ENCODE measurements at places on chromosomes 7 and 10.

GRCh38 chr7:125871431-125871830, 941.8 kb upstream of the POT1 start:
- no peak for DNase-seq

GRCh38 chr10:116785867-116786266, 43.5 kb upstream of the HSPA12A start:
- no peak for DNase-seq

- no peak for DNase-seq
Observed at GRCh38 chr7:136067277-136067676, 90.1 kb upstream of the MTPN start.

DNA sequence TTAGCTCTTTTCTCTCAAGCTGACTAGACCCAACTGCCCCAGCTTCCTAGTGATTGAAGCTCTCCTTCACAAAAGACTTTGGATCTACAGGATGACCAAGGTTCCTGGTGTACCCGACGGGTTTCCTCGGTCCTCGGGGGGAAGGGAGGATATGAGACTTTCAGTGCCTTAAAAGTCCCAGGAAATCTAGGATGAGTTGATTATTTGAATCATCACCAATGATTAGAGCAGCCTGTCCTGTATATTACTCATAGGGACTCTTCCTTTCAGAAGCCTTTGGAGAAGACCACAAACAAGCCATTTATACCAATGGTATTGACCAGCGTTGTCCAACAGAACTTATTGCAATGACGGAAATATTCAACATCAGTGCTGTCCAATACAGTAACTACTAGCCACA, 6.1 kb upstream of the ACTA2 start:
- DNase-seq = no peak

DNA sequence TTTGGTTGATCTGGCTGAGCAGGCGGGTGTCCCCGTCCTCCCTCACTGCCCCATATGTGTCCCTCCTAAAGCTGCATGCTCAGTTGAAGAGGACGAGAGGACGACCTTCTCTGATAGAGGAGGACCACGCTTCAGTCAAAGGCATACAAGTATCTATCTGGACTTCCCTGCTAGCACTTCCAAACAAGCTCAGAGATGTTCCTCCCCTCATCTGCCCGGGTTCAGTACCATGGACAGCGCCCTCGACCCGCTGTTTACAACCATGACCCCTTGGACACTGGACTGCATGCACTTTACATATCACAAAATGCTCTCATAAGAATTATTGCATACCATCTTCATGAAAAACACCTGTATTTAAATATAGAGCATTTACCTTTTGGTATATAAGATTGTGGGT, 26.9 kb upstream of the TRIM56 start:
- no peak for DNase-seq

- DNase-seq = no peak
Observed at GRCh38 chr10:132535065-132535651, 2.4 kb upstream of the INPP5A start.

- DNase-seq = no peak
Observed at GRCh38 chr7:131604841-131605279, 48.4 kb upstream of the PODXL start.

- DNase-seq = no peak
Observed at GRCh38 chr10:61834519-61834918, 67.0 kb upstream of the ARID5B start.

- DNase-seq = no peak
Observed at GRCh38 chr10:62862447-62862846, 46.3 kb upstream of the EGR2 start.

DNA sequence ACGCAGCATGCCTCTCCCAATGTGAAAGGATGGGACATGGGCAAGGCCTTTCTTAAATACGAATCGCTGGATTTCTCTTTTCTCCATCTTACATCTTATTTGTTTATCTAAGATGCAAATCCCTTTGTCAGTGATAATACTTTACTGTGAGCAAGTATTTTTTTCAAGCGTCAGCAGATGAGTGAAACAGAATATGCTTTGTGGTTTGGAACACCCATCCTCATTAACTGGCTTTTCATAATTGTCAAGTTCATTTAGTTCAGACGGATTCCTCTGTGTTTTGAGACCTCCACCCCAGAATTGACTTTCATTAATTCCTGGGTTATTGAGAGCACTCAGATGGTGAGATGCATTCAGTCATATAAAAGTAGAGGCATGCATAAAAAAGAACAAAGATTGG, 149.8 kb downstream of the NSUN6 start:
- DNase-seq = no peak

- no peak for DNase-seq
Observed at GRCh38 chr7:121102619-121103018, 114.1 kb downstream of the CPED1 start.

- no peak for DNase-seq
Observed at GRCh38 chr10:68598978-68599770, 39.0 kb downstream of the TET1 start.

DNA sequence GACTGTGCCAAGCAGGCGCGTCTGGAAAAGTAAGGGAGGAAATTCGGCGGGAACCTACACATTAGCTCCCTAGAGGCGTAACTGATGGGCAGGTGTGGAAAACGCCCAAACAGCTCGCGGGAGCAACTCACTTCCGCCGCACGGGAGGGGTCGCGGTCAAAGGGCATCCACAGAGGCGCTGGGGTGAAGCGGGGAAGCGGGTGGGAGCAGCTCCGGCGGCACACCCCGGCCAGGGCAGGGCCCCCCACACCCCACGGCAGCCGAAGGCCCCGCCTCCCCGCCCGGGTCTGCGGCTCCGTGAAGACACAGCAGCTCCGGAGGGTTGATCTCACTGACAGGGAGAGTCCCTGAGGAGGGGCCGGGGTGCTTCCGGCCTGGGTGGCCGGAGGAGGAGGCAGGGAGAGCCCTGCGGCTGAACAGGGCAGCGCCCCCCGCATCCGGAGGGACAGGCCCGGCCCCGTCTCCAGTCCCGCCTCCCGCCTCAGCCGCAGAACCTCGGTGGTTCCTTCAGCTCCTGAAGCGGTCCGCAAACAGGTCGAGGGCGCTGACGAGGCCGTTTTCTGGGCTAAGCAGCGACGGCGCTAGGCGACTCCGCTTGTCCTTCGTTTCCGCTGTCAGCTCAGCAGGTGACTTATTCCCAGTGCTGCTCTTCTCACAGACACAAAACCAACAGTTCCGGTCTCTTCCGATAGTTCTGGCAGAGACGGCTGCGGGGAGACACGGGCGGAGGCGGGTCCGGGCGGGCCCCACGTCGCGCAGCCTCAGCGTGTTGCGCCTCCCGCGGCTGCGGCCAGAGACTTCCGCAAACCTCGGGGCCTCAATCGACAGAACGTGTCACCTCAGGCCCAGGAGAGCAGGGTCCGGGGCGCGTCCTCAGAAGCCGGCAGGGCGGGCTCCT, 276.1 kb downstream of the DNAJB6 start:
- DNase-seq = peak; percentile 32

- DNase-seq = no peak
Observed at GRCh38 chr7:77461842-77462241, 45.7 kb upstream of the GSAP start.

- DNase-seq = no peak
Observed at GRCh38 chr10:63467841-63468240, 2.1 kb upstream of the JMJD1C start.

- no peak for DNase-seq
Observed at GRCh38 chr7:91288208-91288824, 24.1 kb downstream of the FZD1 start.

DNA sequence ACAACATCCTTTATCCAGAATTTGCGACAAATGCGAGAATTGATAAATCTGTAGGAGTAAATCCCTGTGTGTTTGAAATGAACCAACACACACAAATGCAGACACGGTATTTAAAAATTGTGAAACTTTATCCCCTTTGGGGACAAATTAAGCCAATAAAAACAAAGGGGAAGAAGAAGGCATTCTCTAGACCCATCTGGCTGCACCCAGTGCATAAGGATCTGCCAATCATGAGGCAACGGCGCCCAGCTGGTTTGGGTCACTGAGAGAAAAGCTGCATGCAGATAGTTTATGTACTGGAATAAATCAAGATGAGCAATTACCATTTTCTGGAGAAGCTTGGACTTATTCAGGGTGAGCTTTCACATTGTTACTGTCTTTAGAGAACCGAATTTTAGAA, 45.7 kb downstream of the VAX1 start:
- no peak for DNase-seq

DNA sequence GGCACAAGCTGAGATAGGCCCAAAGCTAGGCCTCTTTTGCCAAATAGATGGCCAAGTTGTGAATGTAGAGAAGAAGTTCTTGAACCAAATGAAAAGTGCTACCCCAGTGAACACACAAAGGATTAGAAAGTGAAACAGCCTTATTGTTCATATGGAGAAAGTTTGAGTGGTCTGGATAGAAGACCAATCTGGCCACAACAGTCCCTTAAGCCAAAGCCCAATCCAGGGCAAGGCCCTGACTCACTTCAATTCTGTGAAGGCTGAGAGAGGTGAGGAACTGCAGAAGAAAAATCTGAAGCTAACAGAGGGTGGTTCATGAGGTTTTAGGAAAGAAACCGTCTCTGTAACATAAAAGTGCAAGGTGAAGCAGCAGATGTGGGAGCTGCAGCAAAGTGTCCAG, 18.7 kb upstream of the ATP6V0A4 start:
- no peak for DNase-seq

GRCh38 chr7:47827351-47827756, 120.9 kb downstream of the PKD1L1 start:
- no peak for DNase-seq

GRCh38 chr10:130021383-130021950, 57.4 kb upstream of the EBF3 start:
- no peak for DNase-seq

DNA sequence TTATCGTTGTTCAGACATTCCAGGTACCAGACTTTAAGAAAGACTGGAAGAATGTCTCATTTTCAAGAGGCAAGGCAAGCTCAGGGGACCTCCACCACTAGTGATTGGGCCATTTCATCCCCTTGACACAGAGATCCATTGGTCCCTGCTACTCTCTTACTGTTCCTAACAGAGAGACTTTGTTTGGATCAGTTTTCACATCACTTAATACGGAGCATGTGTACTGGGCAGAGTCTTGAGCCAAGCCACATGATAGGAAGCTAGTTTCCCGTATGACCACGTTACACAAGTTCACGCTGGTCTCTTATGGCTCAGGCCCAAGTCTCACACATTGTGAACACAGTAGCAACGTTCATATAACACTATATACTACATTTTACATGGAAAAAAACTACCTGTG, 269.9 kb downstream of the BAMBI start:
- DNase-seq = no peak

DNA sequence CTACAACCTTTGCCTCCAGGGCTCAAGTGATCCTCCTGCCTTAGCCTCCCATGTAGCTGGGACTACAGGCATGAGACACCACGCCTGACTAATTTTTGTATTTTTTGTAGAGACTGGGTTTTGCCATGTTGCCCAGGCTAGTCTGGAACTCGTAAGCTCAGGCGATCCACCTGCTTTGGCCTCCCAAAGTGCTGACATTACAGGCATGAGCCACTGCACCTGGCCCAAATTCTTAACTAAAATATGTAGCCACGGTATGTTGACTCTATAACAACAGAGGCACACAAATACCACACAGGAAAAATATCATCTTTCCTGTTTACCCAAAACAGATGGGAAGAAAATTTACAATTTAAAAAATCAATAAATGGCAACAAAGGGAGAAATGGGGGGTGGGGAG, 115.8 kb downstream of the ATE1 start:
- no peak for DNase-seq

- DNase-seq = no peak
Observed at GRCh38 chr7:133652547-133652946, 399.7 kb downstream of the EXOC4 start.

DNA sequence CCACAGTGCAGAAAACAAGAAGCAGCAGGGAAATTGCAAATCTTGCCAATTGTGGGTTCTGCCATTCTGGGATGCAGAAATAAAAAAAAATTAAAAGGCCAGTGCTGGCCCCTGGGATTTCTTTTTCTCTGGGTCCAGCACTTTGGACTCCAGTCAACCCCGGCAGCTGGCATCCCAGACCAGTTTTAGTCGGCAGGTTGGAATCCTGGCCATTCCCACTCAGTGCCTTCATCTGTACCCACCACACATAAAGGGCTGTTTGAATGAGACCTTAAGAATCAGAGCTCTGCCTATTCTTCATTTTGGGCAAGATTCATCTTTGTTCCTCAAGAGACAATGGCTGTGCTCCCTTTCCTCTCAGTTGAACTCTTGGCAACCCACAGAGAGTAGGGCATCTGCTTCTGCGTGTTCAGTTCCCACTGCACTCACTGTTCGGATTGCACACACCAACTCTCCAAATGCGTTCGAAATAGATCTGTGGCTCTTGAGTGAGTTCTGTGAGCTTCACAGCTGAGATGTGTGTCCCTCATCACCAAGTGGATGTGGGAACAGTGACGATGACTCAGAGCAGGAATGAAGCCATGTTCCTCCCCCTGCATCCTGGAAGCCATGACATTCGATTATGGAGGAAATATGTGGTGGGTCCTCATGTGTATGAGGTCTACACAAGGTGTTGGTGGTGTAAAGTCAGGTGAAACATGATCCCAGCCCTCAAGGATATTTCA, 63.0 kb upstream of the EGFR start:
- DNase-seq = no peak

DNA sequence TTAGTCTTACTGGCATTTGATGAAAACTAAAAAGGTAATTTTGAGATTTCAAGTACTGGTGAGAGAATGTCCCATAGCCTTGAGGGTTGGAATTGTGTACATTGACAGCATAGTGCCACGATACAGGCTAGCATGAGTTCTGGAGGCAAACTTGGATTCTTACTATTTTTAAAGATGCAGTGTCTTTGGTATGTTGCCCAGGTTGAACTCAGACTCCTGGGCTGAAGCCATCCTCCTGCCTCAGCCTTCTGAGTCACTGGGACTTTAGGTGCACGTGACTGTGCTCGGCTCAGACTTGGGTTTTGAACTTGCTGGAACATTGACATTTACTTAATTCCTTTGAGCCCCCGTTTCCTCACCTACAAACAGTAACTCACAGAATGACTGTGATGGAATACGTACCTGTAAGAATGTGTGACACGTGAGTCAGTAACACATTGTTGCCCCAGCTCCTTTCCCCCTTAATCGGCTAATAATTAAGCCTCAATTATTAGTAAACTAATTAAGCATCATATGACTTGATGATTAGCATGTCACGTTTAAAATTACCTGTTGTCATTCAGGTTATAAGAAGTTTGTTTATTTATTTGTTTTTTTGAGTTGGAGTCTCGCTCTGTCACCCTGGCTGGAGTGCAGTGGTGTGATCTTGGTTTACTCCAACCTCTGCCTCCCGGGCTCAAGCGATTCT, 10.6 kb downstream of the DNAJB6 start:
- DNase-seq = no peak

GRCh38 chr7:48426331-48426965, 255.2 kb downstream of the ABCA13 start:
- no peak for DNase-seq

- no peak for DNase-seq
Observed at GRCh38 chr7:146956321-146956720, 839.7 kb downstream of the CNTNAP2 start.
